Activated effector memory CD4-positive, alpha-beta T cell treated with Interleukin-2 at 50 U/mL for 16 hours (primary cell): ENCODE measurements at places on chromosomes 16 and 17.

DNA sequence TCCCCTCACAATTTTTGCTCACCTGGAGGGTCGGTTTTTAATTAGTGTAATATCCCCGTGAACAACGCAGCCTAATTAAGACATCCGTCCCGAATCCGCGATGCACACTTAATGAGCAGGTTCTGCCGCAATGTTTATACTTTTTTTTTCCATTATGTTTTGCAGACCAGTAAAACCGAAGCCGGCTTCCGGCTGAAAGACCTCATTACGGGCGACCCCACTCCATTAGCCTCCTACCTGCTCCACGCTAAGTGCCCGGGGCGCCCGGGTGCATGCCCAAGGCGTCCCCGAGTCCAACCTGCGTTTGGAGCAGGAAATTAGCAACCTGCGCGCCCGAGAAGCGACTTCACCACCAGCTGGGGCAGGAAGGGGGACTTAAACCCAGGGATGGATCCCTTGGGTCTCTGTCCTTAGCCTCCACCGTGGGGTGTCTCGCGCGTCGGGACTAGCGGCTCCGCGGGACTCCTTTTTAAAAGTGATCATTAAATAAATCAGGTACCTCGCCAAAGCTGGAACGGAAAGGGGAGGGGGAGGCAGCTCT is 1.7 kb downstream of the RBFOX3 start:
- no peak for DNase-seq

GRCh38 chr17:67515490-67516083 is 138.5 kb downstream of the PITPNC1 start:
- DNase-seq, result no peak

DNA sequence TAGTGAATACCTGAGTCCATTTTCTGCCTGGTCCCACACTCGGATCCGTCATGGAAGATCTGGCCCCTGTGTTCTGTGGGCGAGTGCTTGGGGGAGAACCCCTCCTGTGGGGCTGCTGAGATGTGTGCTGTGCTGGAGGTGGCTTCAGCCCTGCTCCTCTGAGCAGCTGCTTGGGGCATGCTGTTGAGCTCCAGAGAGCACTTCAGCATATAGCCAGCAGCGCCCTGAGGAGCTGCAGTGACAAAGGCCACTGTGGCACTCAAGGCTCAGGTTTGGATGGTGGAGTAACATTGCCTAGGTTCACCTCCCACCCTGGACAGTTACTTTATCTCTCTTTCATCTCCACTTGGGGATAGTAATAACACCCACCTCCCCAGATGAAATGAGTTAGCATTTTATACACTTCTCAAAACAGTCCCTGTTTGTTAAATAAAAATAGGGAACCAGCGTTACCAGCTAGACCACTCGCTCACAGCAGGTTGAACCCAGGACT is 75.3 kb downstream of the KSR1 start:
- no peak for DNase-seq

DNA sequence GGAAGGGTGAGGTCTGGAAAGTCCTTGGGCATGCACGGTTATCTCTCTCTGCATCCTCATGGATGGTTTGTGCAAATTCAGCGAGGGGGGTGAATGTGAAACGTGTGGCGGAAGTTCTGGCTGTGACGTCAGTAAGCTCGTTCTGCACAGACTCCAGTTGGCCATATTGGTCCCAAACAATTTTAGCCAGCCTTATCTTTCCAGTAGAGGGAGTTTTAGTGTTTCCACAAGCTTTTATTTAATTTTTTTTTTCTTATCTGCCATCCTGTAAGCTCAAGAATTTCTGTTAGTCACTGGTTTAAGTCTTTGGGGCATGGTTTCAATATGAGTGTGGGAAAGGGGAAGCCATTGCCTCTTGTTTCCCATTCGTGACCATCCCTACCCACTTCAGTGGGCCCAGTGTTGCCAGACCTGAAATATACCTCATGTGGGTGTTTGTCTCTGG is 39.0 kb downstream of the HLF start:
- no peak for DNase-seq

- DNase-seq, result no peak
Measured at GRCh38 chr17:17416007-17416399, 60.8 kb upstream of the MED9 start.

GRCh38 chr17:55140809-55141208 is 124.0 kb upstream of the HLF start:
- DNase-seq, result no peak
